Endodermal cell (in vitro differentiated cells): ENCODE measurements at places on chromosomes 16 and 17.

DNA sequence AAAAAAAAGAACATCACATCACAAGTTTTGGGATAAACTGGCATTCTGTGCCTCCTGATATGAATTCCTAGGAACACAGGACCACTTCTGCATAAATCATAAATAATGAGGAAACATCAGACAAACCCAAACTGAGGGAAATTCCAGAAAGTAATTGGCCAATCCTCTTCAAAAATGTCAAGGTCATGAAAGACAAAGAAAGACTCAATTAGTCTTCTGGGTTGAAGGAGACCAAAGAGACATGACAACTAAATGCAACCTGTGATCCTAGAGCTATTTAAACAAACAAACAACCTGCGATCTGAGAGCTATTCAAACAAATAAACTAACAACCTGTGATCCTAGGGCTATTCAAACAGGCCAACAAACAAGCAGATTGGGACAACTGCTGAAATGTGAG is 144.3 kb downstream of the VPS53 start:
- no peak for DNase-seq

DNA sequence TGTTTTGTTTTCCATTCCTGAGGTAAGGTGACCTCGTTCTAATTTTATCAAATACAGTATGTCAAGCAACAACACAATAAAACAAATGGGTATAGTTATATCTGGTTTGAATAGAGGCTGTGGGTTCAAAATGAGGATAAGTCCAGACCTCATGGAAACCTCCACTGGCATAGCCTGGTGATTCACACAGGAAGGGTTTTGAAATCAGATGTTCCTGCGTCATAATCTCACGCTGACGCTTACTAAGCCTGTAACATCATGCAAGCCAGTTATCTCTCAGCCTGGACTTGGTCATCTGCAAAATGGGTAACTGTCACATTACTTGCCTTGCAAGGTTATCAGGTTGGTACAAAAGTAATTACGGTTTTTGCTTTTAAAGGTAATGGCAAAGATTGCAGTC is 1056.3 kb upstream of the EEF2KMT start:
- no peak for DNase-seq

- peak; percentile 91 for DNase-seq
These were observed 522 bp upstream of the VEZF1 start for GRCh38 chr17:57988301-57989250.

GRCh38 chr16:28161626-28162025 is 50.1 kb downstream of the XPO6 start:
- no peak for DNase-seq

DNA sequence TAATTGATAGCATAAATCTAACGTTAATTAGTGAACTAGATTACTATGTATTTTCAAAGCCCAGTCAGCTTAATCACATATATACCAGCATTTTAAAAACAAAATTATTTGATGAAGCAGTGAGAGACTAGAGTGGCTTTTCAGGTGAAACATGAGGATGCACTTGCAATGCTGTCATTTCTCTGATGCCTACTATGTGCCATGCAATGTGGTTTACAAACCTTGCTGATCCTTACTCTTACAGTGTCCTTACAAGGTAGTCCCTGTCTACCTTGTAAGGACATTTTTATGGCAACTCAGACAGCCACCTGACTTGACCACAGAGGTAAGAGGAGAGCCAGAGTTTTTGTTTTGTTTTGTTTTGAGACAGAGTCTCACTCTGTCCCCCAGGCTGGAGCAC is 42.7 kb downstream of the CYB5B start:
- no peak for DNase-seq

- no peak for DNase-seq
These were observed 26.7 kb downstream of the ABCA5 start for GRCh38 chr17:69300222-69300621.

GRCh38 chr16:87897521-87898505 is 28.5 kb upstream of the SLC7A5 start:
- no peak for DNase-seq

GRCh38 chr17:76973040-76973439 is 104.8 kb downstream of the MGAT5B start:
- no peak for DNase-seq

- no peak for DNase-seq
These were observed 7.6 kb downstream of the ITGA2B start for GRCh38 chr17:44381810-44382305.

GRCh38 chr16:7332611-7333010 is at the start of gene RBFOX1:
RBFOX1 (plus strand) TSS chr16:7332845.
- no peak for DNase-seq

GRCh38 chr16:75497558-75497957 is 2.3 kb upstream of the CHST6 start:
- no peak for DNase-seq

GRCh38 chr17:38441429-38442061 is 13.3 kb downstream of the ARHGAP23 start:
- peak; percentile 68 for DNase-seq

GRCh38 chr16:63289834-63290460 is 1253.7 kb upstream of the CDH8 start:
- DNase-seq: peak; percentile 87

- DNase-seq: no peak
These were observed 16.4 kb downstream of the TELO2 start for GRCh38 chr16:1509307-1510221.

- no peak for DNase-seq
These were observed 98.9 kb downstream of the RPTOR start for GRCh38 chr17:80643326-80644099.

GRCh38 chr17:68771867-68772515 is 170.8 kb upstream of the FAM20A start:
- DNase-seq: no peak

DNA sequence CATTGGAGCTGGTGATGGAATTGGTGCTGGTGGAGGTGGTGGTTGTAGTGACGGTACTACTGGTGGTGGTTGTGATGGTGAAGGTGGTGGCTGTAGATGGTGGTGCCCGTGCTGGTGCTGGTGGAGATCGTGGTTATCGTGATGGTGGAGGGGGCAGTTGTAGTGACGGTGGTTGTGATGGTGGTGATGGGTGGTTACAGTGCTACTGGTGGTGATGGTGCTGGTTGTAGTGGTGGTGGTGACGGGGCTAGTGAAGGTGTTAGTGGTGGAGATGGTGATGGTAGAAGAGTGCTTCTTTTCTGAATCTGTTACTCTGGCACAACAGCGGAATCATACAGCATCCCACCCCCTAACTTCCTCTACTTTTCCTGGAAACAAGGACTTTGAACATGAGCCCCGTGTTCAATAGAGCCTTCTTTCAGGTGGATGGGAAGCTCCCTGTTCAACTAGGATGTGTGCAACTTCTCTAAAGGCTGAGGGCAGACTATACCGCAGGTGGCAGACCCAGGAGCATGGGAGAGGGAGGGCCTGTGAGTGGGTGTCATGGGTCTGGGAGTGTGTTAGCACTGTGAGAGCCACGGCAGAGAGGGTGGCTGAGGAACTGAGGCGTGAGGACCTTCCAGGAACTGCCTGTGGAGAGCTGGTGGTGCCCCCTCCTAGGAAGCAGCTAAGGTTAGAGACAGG is 8.2 kb downstream of the TBX21 start:
- DNase-seq: no peak

DNA sequence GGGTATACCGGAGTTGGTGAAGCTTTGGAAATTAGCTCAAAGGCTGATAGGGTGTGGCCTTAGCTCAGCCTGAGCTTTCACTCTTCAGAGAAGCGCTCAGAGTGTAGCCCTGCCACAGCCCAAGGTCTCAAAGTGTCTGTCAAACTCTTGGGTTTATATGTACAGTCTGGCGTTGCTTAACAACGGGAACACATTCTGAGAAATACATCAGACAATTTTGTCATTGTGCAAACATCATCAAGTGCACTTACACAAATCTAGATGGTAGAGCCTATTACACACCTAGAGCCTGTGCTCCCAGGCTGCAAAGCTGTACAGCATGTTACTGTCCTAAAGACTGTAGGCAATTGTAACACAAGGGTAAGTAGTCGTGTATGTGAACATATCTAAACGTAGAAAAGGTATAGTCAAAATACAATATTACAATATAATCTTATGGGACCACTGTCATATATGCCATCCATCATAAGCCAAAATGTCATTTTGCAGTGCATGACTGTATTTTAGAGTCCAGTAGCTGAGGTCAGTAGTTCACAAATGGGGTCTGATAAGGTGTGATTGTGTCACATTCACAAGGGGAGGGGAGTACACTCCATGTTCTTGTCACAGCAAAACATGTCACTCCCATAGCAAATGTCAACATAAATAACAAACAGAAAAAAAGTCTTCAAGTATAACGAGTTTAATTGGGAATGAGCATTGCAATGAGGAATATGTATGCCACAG is 20.6 kb downstream of the CHAD start:
- no peak for DNase-seq

- no peak for DNase-seq
These were observed 23.7 kb downstream of the WIPF2 start for GRCh38 chr17:40242774-40243173.

DNA sequence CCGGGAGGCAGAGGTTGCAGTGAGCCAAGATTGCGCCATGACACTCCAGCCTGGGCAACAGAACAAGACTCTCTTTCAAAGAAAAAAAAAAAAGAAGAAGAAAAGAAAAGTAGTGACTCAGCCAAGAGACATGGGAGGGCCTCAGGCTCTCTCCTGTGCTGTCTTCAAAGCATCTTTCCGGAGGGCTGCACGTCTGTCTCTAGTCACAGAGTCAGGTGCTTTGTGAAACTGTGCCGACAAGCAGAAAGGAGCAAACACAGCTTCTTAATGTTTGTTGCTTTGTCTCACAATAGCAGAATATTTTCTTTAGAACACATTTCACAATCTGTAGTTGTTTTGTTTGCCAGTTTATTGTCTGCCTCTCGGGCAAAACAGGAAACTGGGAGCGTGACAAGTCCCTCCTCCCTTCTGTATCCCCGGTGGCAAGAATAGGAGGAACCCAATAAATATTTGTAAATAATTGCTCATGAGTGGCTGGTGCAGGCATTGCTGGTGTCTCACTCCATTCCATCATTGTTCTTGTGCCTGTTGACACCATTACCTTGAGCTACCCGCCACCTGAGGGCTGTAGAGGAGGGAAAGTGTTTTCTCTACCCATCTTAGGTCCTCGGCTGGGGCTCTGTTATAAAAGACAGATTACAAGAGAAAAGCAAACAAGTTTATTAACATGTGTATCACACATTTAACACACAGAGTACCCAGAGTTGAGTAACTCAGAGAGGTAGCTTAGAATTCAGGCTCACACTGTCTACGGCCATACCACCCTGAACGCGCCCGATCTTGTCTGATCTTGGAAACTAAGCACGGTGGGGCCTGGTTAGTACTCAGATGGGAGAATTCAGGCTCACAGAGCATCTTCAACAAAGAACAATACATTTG is 5.5 kb downstream of the GAST start:
- DNase-seq: no peak

GRCh38 chr16:71230122-71230845 is at the start of gene HYDIN:
HYDIN (minus strand) TSS chr16:71230722; CDS start chr16:71186895, 43,827 bp downstream.
- peak; percentile 97 for DNase-seq

DNA sequence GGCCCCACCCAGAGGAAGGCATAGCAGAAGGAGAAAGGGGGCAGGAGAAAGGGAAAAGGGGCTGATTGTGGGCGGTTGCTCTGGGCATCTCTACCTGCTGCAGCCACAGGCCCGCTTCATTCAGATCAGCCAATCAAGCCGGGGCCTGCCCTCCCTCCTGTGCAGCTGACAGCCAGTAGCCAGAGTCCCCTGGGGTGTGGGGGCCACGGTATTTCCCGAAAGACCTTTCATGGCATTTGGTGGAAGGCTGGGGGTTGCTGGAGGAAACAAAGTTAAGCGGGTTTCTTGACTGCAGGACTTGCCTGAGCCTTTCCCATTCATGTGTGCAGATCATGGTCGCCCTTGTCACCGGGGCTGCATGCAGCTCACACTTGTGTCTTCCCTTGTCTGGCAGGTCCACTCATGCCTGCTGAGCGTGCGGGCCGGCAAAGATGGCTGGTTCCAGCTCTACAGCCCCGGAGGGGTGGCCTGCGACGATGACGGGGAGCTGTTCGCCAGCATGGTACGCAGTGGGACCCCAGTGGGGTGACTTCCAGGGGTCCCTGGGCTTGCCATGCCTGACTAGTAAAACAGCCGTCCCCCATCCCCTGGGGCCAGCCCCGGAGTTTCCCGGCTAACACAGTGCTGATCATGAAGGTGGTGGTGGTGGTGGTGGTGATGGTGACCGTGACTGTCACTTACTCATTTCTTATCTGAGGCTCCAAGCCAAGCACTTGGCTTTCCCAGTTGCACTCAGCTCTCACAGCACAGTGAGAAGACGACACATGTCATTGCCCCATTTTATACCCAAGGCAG is 82.7 kb upstream of the PLCG2 start:
- DNase-seq: no peak

- peak; percentile 99 for DNase-seq
These were observed 3.9 kb downstream of the SPATA20 start for GRCh38 chr17:50550661-50551432.

DNA sequence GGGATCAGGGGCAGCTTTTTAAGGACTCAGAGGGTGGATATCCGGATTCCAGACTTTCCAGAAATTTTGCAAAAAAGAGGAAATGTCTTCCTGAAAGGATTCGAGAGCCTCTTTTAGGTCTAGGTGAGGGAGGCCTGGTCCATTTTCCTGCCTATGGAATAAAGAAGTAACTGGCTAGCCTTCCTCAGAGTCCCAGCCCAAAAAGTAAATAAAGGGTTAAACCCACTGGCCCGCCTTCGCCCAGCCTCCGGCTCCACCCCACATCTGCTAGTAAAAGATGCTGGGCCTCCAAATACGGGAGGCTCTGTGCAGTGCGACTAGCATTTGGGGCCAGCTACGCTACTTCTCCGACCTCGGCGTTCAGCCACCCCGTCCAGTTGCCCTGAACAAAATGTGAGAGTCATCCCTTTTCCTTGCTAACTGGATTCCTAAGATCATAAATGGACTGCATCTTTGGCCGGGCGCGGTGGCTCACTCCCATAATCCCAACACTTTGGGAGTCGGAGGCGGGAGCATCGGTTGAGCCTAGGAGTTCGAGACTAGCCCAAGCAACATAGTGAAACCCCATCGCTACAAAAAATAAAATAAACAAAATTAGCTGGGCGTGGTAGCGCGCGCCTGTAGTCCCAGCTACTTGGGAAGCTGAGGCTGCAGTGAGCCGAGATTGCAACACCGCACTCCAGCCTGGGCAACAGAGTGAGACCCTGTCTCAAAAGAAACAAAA is 824 bp upstream of the MPP2 start:
- DNase-seq: peak; percentile 91

- no peak for DNase-seq
These were observed 44.4 kb upstream of the GPRC5B start for GRCh38 chr16:19929062-19929511.

DNA sequence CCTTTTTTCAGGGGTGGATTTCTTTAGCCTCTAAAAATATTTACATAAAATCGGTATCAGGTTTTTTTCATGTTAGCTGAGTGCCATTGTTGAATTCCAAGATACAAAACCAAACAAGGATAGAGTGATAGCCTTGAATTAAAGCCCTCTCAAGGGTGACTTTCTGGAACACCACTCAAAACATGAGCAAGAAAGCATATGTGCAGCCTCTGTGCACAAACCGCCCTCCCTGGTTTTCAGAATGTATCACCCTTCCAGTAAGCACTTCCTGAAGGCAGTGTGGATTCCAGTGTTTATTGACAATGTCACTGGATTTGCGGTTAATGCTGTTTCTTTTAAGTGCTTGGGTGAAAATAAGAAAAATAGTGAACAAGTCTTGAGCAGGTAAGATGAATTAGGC is 597.7 kb downstream of the TMEM114 start:
- DNase-seq: no peak
